ENCODE measurements at places on chromosomes 7 and 10.

- no peak for DNase-seq
These were observed 264.3 kb upstream of the INHBA start for GRCh38 chr7:41967156-41967555.

GRCh38 chr7:116598278-116598677 is 73.4 kb downstream of the CAV1 start:
- no peak for DNase-seq

- DNase-seq, result no peak
These were observed 114.0 kb downstream of the BMPER start for GRCh38 chr7:34019301-34019790.

GRCh38 chr7:17680026-17680425 is 260.3 kb downstream of the SNX13 start:
- DNase-seq, result peak; percentile 48

DNA sequence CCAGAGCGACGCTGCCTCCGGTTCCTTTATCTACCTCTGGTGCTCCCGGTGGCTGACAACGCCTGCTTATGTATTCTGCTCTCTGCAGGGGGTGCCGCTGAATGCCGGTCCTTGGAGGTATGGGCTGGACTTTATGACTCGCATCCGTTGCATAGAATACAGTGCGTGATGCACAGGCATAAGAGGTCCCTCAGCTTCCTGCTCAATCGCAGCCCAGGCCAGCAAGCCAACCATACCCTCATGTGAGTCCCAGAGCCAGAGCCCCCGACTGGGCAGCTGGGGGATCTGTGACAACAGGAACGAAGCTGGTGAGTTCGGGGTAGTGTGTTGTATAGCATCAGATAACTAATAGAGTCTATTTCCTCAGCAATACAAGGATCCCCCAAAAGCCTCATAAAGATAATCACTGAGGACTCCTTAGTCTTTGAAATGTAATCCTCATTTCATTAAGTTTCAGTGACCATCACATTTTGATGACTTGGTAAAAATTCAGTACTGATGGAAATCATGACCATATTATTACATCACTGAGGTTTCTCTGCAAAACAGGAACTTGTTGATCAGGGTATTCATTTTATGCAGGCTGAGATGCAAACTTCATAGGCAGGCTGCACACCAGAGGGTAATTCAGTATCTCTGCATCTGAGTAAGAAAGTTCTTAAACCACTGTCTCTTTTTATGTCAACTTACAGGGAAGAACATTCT is 607.8 kb downstream of the PTPRN2 start:
- DNase-seq, result no peak

GRCh38 chr10:80203835-80204676 is 1.3 kb downstream of the ANXA11 start:
- peak; percentile 18 for DNase-seq

DNA sequence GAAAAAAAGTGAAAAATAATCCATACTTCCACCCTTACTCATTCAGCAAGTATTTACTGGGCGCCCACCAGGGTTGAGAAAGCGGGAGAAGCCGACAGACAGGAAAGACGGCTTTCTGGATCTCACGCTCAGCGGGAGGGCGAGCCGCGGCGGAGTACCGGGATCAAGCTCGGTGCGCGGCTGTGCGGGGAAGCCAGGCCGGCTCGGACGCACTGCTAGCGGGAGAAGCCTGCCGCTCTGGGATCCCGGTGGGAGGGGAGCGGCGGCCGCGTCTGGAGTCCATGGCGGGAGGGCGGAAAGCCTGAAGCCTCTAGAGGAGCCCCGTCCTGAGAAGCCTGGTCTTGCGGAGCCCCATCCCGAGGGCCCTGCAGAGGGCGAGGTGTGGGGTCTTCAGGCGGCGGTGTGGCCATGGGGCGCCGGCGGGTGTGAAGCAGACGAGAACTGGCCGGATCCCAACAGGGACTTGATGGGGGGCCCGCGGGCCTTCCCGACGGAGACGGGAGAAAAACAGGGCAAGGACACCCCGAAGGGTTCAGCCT is 82.9 kb downstream of the VIPR2 start:
- DNase-seq, result peak; percentile 41

- no peak for DNase-seq
These were observed 35.5 kb downstream of the GRIFIN start for GRCh38 chr7:2440608-2441245.

DNA sequence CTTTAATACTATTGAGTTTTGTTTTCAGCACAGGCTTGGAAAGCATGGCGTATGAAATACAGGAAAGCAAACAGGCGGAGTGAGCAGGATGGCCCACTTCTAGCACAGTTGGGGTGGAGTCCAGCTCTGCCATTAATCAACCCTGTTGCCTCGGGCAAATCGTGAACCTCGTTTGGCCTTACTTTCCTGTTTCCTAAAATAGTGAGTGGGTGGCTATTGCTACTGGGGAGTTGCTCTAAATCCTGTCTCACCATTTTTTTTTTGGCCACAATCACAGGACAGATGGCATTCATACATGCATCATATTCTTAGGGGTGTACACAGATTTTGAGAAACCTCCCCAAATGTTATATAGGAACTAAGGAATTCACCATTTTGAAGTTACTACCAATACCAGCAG is 157.8 kb downstream of the ANLN start:
- DNase-seq, result no peak

GRCh38 chr10:16689227-16689626 is 128.0 kb downstream of the RSU1 start:
- no peak for DNase-seq

GRCh38 chr7:11557627-11558026 is 274.4 kb downstream of the THSD7A start:
- DNase-seq, result peak; percentile 41

DNA sequence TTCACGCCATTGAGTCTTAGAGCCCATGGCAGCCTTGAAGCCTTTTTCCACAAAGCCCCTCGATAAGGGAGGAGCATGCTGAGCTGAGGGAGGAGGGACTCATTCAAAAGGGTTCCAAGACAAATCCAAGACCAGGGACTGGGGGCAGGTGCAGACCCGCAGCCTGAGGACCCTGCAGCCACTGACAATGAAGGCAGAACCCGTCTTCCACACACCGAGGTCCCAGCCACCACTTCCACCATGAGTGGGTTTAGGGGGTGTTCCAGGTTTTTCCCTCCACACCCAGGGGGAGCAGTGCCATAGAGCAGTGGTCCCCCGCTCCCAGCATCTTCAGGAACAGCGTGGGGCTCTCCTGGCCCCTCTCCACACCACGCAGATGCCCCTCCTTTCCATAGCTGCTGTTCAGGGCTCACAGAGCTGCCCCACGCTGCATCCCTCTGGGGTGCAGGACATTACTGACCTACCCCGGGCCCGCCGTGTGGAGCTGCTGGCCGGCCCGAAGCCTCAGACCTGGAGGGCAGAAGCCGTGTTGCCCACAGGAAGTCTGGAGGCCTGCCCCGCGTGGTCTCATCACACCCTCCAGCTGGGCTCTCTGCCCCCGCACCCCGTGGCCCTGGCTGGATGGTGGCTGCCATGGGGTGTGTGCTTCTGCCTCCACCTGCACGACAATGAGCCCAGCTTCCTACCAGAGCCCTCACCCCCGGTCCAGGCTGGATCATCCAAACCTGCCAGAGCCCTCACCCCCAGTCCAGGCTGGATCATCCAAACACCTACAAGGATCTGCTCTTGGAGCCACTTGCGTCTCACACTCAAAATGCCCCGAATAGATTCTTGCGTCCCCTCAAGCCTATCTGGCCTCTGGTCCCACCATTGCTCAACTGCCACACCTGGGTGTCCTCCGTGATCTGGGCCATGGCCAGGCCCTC is 220.0 kb upstream of the TCERG1L start:
- no peak for DNase-seq

DNA sequence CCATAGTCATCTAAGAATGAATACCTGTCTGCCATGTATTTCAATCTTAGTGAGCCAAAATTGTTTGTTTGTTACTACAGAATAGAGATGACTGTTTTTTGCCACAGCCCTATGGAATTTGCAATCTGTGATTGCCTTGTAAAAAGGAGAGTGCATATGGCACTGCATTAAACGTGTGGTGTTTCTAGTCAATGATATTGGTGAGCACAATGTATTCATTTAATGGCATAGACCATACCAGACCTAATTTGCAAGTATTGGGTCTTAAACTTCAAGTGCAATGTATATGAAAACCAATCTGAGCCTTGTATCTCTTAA is 11.3 kb downstream of the INSIG1 start:
- DNase-seq, result no peak

DNA sequence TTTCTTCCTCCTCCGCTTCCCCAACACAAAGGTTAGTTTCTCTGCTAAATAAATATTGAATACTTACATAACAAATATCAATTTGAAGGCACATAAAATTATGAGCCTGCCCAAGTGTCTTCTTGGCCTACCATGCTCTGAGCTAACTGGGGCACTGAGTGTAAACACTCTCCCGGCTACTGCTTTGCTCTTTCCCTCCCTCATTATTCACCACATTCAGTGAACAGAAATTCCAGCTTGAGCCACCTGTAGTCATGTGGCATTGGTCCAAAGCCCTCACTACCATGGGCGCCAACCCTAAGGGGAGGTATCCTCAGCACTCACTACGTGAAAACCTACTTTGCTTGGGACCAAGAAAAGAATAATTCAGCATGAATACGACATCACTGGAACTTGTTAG is 409.0 kb downstream of the KCNMA1 start:
- DNase-seq, result no peak

DNA sequence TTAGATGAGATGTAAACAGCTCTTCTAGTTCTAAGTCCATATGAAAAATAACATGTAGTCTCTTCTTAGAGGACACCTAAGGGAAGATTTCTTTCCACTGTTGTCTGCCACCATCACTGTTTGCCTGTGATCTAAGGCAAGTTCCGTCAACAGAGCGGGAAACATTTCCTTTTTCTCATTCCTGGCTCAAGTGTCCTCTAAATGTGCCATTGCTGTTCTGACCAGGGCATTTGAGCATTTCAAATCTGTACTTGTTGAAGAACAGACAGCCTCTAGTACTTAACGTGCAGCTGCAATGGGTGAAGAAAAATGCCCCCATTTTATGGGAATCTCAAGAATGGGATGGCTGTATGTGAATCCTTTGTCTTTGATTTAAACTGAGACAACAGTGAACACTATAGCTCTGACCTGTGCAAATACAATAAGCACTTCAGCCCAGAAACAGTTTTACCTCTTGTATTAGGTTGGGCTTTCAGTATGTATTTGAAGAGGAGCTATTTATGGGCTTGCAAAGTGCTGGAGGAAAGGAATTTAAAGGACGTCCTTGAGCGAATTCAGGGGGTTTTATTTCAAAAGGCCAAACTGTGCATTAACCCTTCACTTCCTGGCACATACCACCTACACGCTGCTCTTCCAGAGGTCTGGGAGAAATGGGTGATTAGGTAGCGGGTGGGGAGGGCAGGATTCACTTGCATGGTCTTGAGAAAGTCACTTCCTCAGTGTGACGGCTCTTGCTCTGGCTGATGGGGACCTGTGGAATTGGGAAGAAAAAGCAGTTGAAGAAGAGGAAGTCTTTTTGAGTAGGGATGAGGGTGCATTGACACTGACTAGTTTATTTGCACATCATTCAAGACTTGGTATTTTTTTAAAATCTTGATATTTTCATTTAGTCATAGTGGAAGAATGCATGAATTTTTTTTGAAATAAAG is 66.1 kb downstream of the THNSL1 start:
- DNase-seq, result no peak

GRCh38 chr7:106282390-106282789 is 2.4 kb downstream of the NAMPT start:
- DNase-seq, result no peak

- DNase-seq, result no peak
These were observed 178.0 kb upstream of the FRMD4A start for GRCh38 chr10:14508725-14509124.

DNA sequence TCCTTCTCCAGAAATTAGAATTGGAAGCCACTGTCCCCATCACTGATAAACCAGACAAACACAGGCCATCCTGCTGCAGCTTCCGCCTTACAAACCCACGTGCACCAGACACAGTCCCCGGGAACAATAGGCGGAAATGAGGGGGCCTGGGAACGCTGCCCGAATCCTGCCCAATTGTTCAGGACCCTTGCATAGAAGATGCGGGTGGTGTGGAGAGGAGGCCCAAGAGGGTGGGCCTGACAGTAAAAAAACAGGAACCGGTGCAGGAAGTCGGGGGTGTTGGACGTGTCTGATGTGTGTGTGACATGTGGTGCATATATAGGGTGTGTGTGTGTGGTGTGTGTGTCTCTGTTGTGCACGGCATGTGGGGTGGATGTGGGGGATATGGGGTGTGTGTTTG is 26.5 kb upstream of the CHST15 start:
- DNase-seq, result no peak

GRCh38 chr10:122259075-122259466 is 12.0 kb upstream of the BTBD16 start:
- no peak for DNase-seq

GRCh38 chr10:126387931-126388911 is at the start of gene ADAM12:
Gene ADAM12 (minus strand): TSS chr10:126388477. CDS start chr10:126388145, 332 bp downstream.
- peak; percentile 37 for DNase-seq

DNA sequence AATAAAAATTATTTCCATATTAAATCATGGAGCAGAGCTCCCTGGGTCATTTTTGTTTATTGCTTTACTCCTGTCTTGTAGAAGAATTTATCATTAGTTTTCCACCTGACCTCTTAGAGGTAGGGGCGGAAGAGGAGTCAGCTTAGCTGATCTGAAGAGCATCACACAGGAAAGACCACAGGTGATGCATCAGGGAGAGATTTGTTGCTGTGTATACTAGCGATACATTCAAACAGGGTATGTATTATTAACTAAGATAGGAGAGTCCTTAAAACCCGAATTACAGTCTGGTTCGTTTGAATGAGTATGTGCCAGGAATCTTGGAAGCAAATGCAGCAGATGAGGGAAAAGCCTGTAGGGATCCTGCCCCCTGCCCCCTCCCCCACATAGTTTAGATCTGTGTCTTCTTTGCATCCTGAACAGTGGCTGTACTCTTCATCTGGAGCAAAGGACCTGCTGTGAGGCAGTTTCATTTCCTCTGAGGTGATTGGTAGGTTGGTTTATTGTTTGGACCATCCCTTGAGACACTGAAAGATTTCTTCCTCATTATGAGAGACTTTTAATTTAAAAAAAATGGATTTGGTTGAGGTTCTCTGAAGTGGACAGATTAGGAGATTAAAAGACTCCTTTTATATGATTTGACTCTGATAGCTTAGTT is 177.0 kb downstream of the SND1 start:
- no peak for DNase-seq

DNA sequence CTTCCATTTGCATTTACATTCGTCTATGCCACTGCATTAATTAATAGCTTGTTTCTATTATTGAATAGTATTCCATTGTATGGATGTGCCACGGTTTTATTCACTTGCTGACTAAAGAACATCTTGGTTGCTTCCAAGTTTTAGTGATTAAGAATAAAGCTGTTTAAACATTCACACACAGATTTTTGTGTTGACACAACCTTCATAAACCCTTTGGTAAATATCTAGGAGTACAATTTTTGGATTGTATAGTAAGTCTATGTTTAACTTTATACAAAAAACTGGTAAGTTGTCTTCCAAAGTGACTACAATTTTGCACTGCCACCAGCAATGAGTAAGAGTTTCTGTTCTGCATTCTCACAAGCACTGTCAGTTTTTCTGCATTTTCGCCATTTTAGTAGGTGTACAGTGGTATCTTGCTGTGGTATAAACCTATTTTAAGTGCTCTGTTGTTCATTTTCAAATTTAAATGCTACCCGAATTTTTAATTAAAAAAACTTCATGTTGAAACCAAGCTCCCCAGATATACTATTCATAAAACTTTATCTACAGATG is 121.4 kb downstream of the RNF133 start:
- DNase-seq, result no peak

Measured in urothelium cell line (cell line).